ENCODE measurements at places on chromosomes 12 and 14.

DNA sequence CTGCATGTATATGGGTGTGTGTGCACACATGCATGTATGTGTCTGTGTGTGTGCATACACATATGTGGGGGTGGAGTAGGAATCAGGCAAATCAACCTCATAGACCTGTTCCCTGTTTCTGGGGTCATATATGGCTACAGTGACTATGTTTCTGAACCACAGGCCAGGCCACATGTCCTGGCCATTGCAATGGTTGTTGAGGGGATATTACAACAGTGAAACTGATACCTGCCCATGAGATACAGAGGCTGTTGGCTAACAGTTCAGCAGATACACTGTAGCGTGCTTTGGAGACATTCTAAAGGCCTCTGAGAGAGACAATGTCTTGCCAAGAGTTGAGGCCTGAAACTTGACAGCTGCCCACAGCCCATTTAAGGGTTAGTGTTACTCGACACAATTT lies 47.3 kb upstream of the FOS start:
- DNase-seq: no peak

GRCh38 chr14:49480979-49481498 lies 105.1 kb downstream of the RPS29 start:
- no peak for DNase-seq

GRCh38 chr14:64879635-64880220 lies at the start of gene SPTB:
TSS of gene SPTB (minus strand) at chr14:64879907. CDS start at chr14:64823094, 56,813 bp downstream.
- DNase-seq: peak; percentile 74

GRCh38 chr14:74411671-74412070 lies 14.3 kb downstream of the SYNDIG1L start:
- DNase-seq: no peak

DNA sequence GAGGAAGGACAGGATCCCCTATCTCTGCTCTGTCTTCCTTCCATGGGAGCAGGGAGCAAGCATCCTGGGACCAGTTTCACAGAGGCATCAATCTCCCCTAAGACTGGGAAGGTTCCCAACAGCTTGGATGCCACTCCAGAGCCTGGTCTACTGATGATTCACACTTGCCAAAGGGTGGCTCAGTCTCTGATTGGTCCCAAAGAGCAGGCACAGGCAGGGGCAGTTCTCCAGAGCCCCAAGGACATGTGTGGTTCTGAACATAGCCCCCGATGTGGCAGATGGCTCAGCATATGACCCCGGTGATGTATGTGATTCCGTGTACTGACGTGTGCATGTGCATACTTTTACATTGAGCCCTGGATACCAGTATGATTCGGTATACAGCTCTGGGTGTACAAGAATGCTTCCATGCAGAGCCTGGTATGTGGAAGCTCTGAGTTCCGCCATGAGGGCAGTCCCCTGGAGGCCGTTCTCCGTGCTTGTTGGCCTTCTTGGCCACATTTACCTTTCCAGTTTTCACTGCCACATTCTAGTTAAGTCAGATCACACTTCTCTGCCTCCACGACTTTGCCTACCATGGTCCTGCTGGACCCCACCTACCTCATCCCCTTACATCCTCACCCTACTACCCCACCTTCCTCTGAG lies 21.2 kb downstream of the ITGA7 start:
- no peak for DNase-seq

DNA sequence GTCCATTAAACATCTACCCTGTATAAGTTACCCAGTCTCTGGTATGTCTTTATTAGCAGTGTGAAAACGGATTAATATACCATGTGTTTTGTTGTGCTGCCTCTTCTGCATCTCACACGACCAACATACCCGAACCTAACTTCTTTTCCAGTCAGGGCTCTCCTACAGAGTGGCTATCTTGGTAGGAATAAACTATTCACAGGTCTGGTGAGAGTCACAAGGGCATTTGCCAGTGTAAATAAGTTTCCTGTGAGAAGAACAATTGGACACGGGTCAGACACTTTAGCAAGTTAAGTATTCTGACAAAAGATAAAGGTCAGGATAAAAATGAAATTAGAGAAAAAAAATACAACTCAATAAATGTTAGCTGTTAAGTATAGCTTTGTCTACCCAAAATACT lies 60.9 kb downstream of the MYF5 start:
- no peak for DNase-seq

DNA sequence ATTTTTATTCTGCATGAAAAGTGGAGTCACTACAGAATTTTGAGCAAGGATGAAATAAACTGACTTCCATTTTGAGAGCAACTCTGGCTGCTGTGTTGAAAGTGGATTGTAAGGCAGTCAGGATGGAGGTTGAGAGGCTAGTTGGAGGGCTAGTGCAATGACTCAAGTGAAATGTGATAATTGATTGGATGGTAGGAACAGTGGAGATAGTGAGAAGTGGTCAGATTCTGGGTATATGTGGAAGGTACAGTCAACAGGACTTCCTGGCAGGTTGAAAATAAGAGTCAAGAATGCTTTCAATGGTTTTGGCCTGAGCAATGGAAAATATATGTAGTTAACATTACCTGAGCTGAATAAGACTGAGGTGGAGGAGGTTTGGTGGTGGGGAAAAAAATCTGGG lies 29.0 kb upstream of the CMAS start:
- DNase-seq: no peak

DNA sequence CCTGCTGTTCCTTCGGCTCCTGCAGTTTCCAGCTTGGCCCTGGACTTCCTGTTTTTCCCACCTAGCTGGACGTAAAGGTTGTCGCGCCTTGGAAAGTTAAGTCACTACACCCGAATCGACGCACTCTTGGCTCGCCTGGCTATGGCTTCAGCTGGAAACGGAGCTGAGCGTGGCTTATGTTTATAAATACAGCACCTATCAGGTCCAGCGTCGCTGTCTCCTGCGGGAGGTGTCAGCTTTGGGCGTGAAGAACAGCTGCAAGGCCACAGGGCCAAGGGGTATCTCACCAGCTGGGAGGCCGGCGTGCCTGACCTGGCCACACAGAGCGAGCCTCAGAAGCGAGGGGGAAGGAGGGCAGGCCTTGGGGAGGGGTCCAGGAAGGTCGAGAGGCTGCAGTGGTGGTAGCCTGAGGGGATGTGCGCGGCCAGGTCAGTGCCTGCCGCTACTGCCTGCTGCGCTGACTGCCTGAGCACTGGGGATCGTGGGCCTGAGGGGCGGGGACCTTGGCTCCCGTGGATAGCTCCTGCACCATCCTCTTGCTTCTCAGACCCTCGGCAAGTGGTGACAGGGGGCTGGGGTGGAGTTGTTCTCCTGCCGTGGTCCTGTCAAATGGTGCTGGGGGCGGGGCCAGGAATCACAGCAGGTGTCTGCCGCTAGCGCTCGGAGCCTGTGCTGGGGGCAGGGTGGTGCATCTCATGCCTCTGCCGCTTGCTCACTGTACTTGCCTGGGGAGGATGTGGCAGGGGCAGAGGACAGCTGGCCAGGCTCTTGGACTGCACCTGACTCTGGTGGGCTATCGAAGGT lies 12.5 kb downstream of the PACS2 start:
- no peak for DNase-seq
